ENCODE measurements at places on chromosomes 3 and 15.

DNA sequence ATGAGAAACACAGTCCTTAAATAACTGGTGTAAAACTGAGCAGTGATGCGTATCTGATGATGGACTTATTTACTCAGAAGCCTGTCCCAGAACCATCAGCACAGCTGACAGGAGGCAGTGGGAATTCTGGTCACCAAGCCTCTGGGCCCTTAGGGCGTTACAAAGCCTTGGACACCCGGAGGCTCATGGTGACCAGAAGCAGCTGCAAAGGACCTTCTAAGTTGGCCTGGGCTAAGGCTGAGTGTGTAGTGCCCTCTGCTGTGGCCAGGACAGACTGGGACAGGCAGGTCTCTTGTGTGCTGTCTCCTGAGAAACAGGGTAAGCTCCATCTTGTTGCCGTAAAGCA lies 168.9 kb downstream of the ATP10A start:
- no peak for ATAC-seq

DNA sequence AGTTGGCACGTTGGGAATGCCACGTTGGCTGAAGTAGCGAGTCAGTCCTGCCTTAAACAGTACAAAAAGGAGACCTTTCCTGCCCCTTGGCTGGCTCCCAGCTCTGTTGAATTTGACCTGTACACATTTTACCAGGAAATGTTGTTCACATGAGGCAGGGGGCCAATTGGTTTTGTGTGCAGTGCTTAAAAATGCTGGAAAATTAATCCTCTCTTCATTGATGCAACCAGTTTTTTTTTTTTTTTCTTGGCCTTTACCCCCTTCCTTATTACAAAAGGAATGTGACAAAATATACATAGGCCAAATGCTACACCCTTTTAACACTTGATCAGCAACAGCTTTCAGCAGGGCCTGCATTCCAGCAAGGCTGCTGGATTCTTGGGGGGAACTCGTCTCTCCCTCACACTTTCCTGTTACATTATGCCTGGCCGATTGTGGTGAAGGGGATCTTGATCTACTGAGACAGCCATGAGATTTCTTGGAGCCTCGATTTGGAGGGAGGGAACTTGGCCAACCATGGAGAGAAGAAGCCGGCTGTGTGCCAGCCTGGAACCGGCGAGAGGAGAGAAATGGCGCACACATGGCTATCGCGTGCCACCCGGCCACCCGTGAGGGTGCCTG lies 93.1 kb downstream of the DNASE1L3 start:
- ATAC-seq = no peak

DNA sequence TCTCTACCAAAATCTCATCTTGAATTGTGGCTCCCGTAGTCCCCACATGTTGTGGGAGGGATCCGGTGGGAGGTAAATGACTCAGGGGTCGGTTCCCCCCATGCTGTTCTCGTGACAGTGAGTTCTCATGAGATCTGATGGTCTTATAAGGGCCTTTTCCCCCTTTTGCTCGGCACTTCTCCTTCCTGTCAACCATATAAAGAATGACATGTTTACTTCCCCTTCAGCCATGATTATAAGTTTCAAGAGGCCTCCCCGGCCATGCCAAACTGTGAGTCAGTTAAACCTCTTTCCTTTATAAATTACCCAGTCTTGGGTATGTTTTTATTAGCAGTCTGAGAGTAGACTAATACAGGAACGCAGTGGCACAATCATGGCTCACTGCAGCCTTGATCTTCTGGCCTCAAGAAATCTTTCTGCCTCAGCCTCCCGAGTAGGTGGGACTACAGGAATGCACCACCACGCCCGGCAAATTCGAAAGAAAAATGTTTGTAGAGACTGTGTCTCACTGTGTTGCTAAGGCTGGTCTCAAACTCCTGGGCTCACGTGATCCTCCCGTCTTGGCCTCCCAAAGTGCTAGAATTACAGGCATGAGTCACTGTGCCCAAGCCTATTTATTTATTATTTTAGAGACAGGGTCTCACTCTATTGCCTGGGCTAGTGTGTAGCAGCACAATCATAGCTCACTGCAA lies 101.0 kb downstream of the ATP10A start:
- no peak for ATAC-seq

GRCh38 chr15:81485806-81486205 lies 111.8 kb upstream of the TMC3 start:
- ATAC-seq = no peak

- no peak for ATAC-seq
Observed at GRCh38 chr3:180180795-180181194, 144.1 kb upstream of the PEX5L start.

GRCh38 chr3:25585361-25586166 lies 79.1 kb downstream of the TOP2B start:
- no peak for ATAC-seq

DNA sequence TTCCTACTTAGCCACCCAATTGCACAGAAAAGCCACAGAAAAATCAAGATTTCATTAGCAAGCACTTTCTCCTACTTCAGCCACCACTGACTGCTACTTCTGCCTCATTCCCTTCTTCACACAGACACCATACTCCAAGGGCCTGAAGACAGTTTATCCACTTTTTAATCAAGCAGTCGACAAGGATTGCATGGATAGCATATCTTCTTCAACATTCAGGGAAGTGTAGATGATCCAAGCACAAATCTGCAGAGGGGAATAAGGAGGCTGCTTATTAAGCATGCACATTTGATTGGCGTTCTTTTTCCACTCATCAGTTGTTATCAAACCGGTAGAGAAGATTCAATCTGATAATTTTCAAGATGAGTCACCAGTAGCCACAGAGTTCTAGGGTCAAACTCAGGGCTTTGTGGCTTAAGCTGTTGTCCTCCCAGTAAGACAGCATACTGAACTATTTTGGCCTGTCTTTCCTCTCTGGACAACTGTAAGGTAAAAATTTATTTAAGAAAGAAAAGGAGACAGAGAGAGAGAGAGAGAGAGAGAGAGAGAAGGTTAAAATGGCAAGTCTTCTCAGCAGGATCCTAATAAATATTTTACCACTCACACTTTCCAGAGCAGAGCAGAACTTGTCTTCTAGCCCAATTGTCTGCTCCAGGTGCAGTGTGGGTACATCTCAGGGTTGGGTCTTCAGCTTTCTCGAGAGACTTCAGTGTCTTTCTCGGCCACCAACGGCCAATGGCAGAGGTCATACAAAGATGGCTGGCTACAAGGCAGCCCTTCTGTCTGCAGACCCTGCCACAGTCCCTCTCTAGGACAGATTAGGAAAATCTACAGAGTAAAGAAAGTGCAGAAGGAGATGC lies 80.6 kb upstream of the BHLHE40 start:
- ATAC-seq = peak; percentile 87

DNA sequence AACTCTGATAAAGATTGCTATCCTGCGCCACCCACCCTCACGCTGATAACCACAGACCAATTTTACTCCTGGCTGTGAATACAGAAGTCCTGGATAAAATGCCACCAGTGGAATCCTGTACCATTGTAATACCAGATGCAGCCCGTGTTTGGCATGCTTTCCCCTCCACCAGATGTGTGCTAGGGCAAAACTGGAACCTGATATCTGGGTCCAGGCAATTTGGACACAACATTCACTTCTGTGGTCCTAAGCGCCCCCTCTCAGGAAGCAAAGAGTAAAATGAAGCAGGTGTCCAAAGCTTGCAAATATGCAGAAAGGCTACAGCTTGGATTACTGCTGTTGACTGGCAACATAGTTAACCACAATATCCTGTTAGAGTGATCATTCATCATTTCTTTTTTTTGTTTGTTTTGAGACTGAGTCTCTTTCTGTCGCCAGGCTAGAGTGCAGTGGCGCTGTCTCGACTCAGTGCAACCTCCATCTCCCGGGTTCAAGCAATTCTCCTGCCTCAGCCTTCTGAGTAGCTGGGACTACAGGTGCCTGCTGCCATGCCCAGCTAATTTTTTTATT lies 32.8 kb downstream of the LOXL1 start:
- peak; percentile 21 for ATAC-seq

DNA sequence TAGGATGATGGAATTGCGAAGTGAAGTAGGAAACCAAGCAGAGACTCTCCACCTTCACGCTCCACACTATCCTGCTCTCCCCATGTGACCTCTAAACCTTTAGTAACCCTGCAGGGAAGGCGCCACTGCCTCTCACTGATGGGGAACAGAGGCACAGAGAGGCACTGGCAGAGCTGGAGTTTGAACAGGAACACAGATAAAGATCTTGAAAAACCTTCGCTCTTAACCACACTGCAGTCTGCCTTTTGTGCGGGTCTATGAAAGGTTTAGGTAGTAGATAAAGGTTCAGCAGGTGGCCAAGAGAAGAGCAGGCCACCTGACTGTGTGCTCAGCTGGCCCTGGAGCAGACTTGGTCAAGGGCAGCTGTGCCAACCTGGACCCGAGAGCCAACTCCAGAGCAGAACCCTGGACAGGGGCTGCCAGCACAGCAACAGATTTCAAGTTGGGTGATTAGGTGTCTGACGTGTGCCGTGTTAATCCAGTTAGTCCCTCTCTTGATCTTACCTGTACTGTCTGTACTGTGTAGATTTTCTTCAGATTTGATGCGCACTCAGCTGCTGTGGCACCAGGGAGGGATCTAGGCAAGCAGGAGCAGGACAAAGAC lies 15.2 kb downstream of the EIF4E3 start:
- no peak for ATAC-seq

- no peak for ATAC-seq
Observed at GRCh38 chr15:25824618-25825017, 38.5 kb downstream of the ATP10A start.

DNA sequence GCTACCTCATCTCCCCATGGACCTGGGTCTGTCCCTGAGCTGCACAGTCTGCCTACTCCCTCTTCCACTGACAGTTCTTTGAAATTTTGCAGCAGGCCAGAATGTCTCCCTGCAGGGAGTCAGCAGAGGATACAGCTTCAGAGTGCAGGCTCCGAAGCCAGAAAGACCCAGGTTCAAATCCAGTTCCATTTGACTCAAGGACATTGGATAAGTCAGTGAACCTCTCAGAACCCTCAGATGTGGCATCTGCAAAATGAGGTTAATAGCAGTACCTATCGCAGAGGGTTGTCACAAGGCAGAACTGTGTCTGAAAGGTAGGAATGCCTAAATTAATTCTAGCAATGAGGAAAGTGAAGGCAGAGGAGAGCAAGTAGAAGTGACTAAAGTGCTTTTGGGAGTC lies 244.4 kb upstream of the TRIM42 start:
- no peak for ATAC-seq

DNA sequence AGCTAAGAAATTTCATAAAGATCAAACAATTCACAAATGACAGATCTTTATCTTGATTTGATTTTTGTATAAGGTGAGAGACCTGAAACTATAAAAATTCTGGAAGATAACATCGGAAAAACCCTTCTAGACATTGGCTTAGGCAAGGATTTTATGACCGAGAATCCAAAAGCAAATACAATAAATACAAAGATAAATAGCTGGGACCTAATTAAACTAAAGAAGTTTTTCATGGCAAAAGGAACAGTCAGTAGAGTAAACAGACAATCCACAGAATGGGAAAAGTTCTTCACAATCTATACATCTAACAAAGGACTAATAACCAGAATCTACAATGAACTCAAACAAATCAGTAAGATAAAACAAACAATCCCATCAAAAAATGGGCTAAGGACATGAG lies 116.9 kb upstream of the BCHE start:
- no peak for ATAC-seq

DNA sequence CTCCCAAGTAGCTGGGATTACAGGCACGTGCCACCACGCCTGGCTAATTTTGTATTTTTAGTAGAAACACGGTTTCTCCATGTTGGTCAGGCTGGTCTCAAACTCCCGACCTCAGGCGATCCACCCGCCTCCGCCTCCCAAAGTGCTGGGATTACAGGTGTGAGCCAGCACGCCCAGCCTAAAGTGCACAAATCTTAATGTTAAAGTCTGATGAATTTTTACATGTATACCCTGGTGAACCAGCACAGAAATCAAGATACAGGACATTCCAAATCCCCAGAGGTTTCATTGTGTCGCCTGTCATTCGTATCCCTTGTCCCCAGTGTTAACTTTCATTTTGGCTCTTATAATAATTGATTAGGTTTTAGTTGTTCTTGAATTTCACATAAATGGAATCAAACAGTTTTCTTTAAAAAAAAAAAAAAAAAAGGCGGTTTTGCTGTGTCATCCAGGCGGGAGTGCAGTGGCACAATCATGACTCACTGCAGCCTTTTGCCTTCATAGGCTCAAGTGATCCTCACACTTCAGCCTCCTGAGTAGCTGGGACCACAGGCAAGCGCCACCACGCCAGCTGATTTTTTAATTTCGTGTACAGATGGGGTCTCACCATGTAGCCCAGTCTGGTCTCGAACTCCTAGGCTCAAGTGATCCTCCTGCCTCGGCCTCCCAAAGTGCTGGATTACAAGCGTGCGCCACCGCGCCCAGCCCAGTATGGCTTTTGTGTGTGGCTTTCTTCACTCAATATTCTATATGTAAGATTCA lies 1.5 kb upstream of the TM4SF19 start:
- ATAC-seq = peak; percentile 33

DNA sequence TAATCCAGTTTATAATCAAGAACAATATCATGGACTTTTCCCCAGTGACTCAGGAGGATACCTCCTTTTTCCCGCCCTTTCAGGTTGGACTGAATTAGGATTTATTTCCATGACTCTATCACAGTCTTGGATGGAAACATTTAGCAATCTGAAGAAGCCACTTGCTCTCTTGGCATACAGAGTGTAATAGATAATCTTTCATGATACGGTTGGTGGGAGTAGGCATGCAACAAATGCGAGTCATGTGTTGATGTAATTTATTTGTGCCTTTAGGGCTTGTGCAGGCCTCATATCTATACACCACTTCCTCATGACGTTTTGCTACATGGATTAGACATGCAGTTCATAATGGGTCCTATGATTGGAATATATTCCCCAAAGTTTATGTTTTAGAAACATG lies 54.2 kb upstream of the MCTP2 start:
- ATAC-seq = no peak

DNA sequence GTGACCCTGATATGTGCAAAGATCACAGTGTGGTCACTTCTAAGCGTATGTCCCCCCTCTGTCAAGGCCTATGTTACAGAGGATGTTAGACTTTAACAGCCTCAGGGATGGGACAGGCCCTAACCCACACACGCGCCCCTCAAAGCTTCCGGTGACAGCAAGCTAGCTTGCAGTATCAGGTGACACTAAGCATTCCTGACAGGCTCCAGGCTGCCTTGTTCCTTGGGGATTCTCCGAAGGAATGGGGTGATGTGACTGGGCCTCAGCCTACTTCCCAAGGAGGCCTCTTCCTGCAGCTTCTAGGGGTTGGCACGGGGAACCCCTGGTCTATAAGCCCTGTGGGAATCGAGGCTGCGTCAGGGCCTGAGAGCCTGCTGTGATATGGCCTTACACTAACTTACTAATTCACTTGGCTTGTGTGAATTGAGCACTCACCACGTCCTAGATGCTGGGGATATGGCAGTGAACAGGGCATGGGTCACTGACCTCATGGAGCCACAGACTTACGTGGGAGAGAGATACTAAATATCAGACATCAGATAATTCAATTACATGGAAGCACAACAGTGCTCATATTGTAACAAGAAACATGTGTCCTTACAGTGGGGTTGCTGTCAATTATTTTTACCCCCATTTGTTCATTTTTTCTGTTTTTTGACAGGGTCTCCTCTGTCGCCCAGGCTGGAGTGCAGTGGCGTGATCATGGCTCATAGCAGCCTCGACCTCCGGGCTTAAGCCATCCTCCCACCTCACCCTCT lies 11.4 kb upstream of the SPTBN5 start:
- ATAC-seq = peak; percentile 48

All from SK-N-SH treated with all-trans-retinoic acid at 6 μM for 48 hours (cell line).